EL (cell line): ENCODE measurements at places on chromosomes 6 and 20.

GRCh38 chr20:51184289-51184688 is 161.4 kb upstream of the KCNG1 start:
- peak; percentile 11 for DNase-seq

DNA sequence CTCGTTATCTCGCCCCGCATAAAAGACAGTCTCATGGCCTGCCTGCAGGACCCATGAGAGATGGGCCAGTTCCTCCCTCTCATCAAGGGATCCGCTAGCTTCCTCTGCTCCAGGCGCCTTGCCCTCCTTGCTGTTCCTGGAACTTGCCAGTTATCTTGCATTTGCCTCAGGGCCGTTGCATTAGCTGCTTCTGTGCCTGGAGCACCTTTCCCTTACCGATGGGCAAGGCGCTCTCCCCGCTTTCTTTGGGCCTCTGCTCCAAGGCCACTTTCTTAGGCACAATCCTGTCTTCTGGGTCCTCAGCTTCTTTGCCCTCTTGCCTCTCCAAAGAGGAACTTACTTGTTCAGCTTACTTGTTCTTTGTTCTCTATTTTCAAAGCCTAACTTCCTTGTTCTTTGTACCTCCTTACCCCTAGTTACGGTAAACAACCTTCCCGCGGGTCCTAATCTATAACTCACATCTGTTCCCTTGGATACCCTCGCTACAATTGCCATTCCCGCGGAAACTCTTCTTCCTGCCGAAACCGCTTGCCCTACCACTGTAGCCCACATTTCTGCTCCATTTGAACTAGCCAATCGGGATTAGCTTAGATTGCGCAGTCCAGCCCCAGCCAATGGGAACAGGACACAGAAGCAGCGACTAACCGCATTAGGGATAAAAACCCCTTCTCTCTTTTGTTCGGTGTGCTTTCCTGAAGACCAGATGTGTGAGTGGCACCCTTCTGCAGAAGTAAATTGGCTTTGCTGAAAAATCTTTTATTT is 887 bp upstream of the NSFL1C start:
- DNase-seq = no peak

DNA sequence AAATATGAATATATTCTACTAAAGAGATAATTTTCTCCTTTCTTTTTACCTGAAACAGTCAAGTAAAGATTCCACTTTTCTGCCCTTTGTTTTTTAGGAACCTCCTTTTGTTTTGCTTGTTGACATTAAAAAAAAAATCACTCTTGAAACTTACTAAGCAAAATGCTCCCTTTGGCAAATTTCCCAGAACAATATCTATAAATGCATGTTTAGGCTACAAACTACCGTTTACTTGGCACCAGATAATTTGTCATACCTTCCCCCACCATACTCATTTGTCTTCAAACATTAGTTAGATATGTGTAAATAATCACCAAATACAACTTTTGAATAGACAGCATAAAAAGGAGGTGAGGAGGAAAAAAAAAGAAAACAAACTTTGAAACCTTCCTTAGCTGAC is 604.7 kb downstream of the RFPL4B start:
- DNase-seq = no peak

DNA sequence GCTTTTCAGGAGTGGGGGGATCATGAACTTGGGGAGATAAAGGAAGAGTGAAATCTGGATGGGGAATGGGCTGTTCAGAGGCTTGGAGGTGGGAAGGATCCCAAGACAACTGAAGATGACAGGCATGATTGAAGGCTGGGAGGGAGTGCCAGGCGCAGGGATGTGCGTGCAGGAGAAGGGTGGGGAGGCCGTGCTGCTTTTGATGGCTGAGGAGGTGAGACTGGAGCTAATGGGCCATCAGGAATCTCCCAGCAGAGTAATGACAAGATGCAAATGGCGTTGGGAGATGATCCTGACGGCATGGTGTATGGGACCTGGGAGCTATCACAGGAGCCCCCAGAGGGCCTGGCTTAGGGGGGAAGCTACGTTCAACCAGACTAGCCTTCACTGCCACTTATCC is 1.6 kb downstream of the CPNE5 start:
- DNase-seq = no peak

DNA sequence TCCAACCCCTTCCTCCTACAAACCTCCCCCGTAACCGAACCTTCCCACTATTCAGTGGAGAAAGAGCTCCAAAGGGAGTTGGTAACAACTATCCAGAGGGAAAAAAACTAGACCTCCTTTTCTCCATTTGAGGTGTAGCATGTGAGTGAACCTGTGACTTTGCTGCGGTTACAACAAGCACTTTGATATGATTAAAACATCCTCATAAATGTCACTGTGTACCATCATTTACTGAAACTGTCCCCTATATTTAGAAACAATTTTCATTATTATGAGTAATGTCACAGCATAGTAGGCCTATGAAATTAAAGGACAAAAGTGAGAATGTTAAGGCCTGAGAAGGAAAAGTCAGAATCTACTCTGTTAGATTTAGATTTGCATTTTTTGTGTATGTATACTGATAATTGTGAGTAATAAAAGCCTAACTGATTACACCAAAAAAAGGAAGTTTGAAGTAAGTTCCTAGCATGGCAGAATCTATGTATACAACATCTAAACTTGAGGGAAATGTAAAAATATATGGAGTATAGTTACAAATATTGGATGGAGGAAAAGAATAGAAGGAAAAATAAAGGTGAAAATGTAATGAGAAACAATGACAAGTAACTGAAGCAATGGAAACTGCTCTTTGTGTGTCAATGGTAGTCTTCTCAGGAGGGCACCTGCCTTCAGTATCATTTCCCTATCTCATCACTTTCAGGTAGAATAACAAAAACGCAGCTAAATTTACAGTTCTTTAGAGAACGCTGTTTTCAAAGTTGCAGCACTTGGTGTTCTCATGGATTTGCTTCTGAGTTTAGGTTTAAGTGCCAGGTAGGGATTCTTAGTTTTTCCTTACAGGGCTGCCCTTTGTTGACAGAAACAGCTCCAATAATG is 145.9 kb downstream of the IMPG1 start:
- no peak for DNase-seq

GRCh38 chr6:15355683-15356099 is 109.8 kb downstream of the JARID2 start:
- DNase-seq = no peak

DNA sequence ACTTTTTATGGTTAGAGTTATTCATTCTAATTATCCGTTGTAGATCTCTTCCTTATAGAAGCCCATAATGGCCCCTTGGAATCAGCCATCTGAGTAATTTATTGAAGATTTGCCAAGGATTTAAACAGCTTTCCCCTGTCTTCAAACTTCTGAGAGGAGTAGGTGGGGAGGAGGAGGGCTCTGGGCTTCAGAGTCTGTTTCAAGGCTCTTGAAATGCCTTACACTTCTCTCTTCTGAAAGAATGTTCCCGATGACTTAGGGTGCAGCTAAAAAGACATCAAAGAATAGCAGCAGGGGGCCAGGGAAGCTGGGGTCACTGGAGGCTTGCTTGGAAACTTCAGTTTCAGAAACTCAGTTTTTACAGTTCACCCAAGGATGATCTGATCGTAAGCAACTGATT is 165.3 kb downstream of the ZDHHC14 start:
- no peak for DNase-seq

DNA sequence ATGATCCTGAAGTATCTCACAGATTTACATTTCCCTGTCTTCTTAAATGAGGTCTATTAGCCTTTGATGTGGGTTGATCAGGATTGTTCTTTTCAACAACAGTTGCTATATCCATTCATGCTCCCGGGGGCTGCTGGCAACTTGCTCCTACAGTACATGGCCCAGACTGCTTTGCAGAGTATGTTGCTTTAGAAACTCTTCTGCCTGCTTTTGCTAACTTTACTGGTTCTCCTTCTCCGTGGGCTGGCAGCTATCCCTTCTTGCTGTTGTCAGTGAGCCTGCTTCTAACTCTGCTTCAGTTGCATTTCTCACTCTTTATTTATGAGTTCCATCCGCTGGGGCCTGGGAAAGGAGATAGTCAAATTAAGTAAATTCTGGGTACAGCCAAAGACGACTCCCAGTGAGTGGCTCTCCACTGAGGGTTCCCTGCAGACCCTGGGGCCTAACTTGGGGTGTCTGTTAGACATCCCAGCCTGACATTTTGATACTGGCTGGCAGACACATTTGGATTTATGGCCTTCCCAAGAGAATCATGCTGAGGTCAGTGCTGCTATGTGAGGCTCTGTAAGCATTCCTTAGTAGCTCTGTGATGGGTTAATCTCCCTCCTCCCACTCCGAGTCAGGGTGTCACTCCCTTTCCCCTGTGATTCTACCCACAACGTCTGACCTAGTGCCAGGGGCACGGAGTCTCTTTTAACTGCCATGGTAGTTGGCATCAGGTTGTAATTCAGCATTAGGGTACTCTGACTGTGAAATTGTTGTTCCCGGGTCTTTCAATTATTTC is 73.6 kb downstream of the SLX4IP start:
- DNase-seq = peak; percentile 61

GRCh38 chr6:165118736-165119135 is 190.7 kb downstream of the C6orf118 start:
- DNase-seq = no peak

GRCh38 chr20:34269996-34270627 is 28.9 kb downstream of the ASIP start:
- no peak for DNase-seq

DNA sequence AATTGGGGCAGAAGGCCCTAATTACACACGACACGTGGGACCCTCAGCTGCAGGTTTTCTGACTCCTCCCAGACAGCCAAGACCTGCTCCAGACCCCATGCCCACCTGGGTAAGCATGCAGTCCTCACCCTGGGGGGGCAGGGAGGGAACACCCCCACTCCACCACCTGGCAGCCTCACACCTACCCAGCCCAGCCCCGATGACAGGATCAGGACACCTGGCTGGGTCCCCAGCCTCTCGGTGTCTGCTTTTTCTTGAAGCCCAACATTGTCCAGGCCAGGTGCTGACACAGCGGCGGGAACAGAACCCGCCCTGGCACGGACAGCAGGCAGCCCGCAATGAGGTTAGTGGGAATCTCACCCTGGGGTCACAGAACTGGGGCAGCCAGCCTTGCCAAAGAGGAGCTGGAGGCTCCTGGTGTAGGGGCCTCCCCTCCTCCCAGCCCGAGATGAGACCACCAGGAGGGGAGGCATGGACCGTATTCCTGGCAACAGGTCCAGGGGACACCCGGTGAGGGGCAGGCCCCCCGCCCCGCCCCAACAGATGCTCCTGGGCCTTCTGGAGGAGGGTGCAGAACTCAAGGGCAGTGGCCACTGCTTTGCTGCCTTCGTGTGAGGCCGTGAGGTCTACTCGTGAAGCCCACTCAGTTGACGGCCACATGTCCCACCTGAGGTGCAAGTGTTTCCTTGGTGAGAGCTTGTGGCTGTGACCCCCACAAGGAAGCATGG is 103.8 kb downstream of the DLL1 start:
- no peak for DNase-seq

GRCh38 chr6:144580771-144581170 is 295.6 kb downstream of the UTRN start:
- DNase-seq = no peak

- DNase-seq = no peak
Observed at GRCh38 chr6:137248702-137249101, 29.5 kb upstream of the IFNGR1 start.

GRCh38 chr6:137486416-137486815 is 7.8 kb downstream of the OLIG3 start:
- DNase-seq = no peak

- no peak for DNase-seq
Observed at GRCh38 chr6:33988121-33989015, 157.5 kb downstream of the GRM4 start.

DNA sequence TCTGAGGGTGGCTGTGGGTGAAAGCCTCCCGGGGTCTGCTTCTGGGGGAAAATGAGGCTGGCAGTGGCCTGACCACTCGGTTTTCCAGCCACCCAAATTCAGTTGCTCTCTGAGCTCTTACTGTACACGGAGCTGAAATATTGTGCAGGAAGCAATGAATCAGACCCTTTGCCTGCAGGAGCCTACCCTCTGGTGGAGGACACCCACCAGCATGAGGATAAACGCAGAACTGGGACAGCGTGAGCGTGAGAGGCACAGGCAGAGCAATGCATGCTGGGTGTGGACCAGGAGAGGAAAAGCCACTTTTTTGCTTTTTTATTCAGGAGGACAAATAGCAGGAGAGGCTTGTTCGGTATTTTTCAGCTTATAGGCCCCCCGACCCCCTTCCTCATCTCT is 298.0 kb downstream of the QKI start:
- no peak for DNase-seq

DNA sequence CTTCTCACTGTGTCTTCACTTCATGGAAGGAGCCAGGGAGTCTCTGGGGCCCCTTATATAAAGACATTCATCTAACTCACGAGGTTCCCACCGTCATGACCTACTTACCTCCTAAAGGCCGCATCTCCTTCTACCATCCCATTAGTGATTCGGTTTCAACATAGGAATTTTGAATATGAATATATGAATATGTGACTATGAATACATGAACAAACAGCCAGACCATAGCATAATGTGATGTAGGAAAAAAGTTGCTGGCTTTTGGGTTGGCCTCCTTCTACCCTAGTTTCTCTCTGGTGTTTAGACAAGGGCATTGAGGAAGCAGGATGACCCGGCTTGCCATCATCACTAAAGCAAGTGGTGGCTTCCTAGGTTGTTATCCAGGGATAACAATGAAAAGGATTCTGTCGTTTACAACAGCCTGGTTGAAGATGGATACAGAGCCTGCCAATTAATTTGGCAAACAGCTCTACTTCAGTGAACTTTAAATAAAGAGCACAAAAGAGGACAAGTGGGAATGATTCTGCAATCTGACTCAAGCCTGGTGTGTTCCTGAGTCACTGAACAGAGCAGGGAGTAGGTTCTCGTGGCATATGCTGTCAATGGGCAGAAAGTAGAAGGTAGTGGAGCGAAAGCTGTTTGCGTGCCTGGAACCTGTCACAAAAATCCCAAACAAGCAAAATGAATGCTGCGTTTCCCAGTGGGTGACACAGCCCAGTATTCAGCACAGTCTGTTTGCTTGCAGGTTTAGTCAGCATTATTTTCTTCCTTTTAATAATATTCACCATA is 44.0 kb upstream of the DOK5 start:
- no peak for DNase-seq

GRCh38 chr20:10315138-10315537 is 96.5 kb downstream of the SNAP25 start:
- no peak for DNase-seq

DNA sequence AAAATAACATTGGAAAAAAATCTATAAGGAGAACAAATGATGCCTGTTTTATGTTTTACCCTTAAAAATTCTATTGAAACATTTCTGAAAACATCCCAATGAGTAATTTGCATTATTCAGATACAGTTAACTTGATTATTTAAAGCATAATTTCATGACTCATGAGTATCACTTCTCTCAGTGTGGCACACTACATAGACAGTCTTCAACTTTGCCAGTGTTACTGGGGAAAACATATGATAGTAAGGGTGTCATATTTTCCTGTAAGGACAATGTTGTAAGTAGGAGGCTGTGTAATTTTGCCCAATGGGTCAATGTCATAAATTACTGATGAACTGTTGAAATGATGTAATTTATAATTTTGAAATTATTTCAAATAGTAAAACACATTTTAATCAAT is 125.5 kb downstream of the PHACTR1 start:
- DNase-seq = peak; percentile 20

- peak; percentile 24 for DNase-seq
Observed at GRCh38 chr20:22797103-22797502, 212.7 kb upstream of the FOXA2 start.

- no peak for DNase-seq
Observed at GRCh38 chr6:109396046-109396718, 13.9 kb upstream of the CD164 start.
